ENCODE measurements at places on chromosomes 4 and X. TPM values are rescaled to one million over a fixed set of nuclear protein-coding genes. Genes with fewer than 3 reads are reported as not detected.

Gene NIPAL1
- 2.0 TPM for polyA plus RNA-seq

Gene LAGE3
- polyA plus RNA-seq, result 37.2 TPM

DNA sequence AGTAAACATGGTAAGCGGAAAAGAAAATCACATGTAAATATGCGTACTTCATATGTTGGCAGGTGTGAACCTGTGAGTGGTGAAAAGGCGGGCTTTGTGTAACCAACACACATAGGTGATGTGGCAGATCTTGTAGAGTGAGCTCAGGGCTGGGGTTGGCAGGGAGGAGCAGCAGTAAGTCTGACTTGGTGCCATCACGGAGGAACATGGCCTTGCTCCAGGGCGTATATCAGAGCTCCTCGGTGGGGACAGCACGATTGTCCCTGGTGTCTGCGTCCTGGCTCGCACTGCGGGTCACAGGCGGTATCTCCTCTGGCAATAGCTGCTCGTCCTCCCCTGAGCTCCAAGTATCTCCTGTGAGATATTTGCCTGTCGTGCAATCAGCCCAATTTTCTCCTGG, 733.6 kb downstream of the TRIML1 start:
- no peak overlapping the region for H3K27ac ChIP-seq
- H3K4me1 ChIP-seq, result no peaks in the 10 kb centered on the region
- no peaks in the 10 kb centered on the region for H3K27me3 ChIP-seq
- DNase-seq, result no peak

- no peak for DNase-seq
- peak overlapping the region; percentile 42 for H3K4me3 ChIP-seq
- peaks cover 14% of the 10 kb centered on the region for H3K4me1 ChIP-seq
- H3K27me3 ChIP-seq, result no peaks in the 10 kb centered on the region
- H3K36me3 ChIP-seq, result no peaks in the 10 kb centered on the region
These were observed 279.3 kb upstream of the DIPK2B start for GRCh38 chrX:45479835-45480422.

DNA sequence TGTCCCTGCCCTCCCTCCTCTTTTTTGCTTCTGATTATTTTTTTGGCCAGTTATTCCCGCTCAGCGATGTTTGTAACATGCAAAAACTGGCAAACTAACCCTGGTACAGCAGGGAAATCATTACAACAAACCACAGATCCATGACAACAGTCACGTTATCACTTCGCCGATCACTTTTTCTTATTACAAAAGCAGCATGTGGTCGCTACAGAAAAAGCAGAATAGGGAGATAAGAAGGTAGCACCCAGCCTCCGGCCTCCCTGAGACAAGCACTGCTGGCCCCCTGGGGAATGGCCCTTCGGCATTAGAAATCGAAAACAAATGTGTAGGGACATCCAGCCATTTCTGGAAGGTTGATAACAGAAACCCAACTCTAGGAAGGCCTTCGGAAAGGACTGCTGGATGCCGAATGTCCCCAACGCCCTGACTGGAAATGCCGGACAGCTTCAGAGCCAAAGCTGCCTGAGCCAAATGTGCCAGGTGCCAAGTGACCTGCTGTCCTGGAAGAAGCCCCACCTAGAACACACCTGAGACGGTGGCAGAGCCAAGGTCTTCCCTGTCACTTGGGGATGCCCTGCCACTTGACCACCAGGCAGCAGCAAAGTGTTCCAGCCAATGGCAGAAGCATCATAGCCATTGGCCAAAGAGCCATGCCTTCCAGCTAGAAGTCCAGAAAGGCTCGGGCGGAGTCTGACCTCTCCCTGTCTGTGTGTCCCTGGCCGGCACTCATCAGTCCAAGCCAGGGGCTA, 2.9 kb downstream of the IDH3G start:
- H3K4me1 ChIP-seq, result peaks cover 27% of the 10 kb centered on the region
- H3K27me3 ChIP-seq, result peaks cover 14% of the 10 kb centered on the region
- no peak overlapping the region for H3K4me3 ChIP-seq
- DNase-seq, result no peak
- peaks cover 2% of the 10 kb centered on the region for H3K36me3 ChIP-seq

DNA sequence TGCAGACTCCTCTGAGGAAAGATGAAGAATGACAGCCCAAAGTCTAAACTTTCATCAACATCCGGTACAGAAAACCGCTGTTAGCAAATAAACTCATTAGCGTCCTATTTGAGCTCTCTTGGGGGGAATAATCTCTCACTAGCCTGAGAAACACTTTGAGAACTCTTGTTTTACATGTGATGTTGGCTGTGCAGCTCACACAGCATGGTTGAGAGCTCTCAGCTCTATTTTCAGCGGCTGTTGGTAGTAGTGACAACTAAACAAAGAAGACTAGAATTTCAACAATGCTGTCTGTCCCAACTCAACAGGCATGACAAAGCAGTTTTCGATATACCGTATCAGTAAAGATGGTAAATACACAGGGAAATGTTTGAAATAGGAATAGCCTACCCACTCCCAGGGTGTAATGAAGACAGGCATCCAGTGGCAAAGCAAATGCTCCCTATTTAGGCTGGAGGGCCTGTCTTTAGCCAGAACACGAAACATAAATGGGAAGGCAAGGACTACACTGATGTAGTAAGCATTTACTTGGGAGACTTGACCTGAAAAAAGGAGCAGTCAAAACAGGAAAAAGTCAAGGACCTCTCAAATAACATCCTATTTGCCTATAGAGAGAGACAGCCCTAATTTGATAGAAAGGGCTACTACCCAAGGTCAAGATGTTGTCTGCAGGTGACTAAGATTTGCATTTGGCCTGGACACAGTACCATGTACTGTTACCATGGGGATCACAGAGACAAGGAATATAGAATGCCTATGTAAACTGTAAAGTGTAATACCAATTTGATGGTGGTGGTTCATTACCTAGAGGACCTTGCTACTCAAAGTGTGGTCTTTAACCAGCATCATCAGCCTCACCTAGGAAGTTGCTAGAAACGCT, 60.4 kb downstream of the PPEF2 start:
- H3K27ac ChIP-seq, result no peak overlapping the region
- no peaks in the 10 kb centered on the region for H3K36me3 ChIP-seq
- H3K27me3 ChIP-seq, result no peaks in the 10 kb centered on the region
- no peak overlapping the region for H3K4me3 ChIP-seq
- H3K4me1 ChIP-seq, result no peaks in the 10 kb centered on the region

- H3K27me3 ChIP-seq, result no peaks in the 10 kb centered on the region
- H3K27ac ChIP-seq, result no peak overlapping the region
- DNase-seq, result no peak
These were observed 121.8 kb downstream of the SLC39A8 start for GRCh38 chr4:102223461-102223860.
